ENCODE measurements at places on chromosomes 11 and 22.

DNA sequence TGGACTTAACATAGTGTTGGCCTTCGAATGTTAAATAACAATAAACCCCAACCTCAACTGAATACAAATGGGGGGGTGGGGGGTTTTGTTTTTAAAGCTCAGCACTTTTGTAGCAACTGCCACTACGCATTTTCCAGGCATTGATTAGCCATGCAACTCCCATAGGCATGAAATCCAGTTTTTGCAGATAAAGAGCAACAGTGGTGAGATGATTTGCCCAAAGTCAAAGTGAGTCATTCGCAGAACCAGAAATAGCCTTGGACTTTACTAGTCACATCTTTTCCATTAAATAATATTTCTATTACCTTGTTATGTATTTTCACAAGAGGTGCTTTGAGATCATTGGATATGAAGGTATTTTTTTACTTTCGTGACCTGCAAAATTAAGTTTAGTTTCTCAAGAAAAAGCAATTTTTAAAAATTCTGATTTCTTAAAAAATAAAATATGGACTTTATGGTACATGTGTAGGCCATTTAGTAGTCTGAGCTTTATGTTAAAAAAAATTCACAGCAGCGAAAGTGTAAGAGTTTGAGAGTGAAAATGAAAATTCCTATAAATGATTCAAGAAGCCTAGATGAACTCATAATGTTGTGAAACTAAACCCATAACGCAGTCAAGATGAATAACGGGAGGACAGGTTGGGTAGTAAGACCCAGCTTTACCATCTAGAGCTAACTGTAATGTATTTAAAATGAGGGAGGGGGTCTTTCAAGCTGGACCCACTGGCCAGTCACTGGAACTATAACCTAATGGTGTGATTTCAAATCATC lies 1.9 kb upstream of the PHF21A start:
- DNase-seq = no peak

DNA sequence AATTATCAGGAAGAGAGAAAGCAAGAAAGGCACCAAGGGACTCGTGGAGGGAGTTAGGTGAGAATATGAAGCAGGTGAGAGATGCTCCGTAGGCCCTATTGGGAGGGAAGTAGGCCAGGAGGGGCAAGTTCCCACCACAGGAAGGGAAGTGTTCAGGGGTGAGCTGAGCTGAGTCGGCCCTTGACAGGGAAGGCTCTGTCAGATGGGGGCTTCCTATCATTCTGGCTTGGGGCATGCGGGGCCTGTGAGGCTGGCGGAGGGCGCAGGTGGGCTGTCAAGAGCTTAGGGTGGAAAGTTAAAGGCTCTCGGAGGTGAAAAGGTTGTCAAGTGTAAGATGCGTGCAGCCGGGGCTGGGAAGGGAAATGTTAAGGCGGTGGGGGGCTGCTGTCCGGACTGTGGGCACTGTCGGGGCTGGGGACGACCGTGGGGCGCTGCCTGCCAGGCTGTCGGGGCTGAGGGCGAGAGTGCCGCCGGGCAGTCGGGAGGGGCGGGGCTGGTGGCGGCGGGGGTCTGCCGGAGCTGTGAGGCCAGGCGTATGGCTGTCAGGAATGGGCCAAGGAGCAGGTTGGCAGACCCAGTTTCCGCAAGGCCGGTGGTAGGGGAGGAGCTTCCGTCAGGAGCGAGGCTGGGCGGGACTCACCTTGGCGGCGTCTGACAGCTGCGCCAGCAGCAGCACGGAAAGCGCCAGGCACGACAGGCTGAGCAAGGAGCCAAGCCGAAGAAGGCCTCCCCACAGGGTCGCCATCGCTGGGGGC lies 496 bp downstream of the TMEM9B start:
- DNase-seq = peak; percentile 81

- peak; percentile 44 for DNase-seq
Observed at GRCh38 chr22:37267135-37267587, 15.1 kb upstream of the CYTH4 start.

DNA sequence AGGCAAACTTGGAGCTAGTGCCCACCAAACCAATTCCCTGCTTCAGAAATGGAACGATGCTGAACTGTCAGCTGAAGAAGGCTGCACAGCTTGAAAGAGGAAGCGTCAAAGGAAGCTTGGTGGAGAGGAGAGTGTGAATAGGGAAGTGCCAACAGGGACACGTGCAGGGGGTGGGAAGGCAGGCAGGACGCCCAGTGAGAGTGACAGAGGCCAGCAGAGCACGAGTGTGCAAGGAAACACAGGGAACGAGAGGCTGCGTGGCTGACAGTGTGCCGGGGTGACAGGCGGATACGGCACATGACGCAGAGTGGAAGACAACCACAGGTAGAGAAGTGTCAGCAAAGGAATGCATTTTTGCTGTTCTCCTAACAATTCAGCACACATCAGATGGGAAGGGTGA lies 196.4 kb downstream of the LARGE1 start:
- DNase-seq = no peak

DNA sequence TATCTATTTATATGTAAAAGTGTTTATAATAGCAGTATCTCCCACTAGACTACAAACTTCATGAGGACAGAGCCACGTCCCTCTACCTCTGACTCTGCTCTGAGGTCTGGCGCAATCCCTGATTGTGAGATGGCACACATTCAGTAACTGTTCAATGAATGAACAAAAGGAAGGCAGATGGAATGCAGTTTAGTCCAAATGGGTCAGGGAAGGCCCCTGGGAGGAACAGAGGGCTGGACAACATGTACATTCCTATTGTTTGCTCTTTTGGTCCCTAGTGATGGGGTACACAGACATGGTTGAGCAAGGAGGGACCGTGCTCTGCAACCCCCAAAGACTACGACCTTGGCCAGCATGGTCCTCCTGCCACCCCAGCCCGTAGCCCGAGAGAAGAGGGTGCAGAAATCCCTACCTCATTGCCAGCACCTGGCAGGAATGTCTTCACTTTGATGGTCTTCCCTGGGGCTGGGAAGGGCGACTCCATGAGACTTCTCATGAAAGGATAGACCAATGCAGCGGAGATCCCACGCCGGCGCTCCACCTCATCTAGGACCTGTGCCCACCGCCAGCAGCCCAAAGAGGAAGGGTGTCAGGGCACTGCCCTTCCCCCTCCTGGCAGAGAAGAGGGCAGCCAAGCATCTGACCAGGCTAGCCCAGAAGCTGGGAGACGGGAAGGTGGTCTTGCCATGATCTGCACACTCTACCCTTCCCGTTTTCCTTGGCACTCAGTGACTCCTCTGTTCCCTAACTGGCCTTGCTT lies 24.3 kb downstream of the RPL27A start:
- DNase-seq = no peak

GRCh38 chr11:74559110-74559933 lies 33.1 kb upstream of the POLD3 start:
- no peak for DNase-seq

GRCh38 chr11:103528596-103528995 lies 419.4 kb downstream of the DYNC2H1 start:
- no peak for DNase-seq

DNA sequence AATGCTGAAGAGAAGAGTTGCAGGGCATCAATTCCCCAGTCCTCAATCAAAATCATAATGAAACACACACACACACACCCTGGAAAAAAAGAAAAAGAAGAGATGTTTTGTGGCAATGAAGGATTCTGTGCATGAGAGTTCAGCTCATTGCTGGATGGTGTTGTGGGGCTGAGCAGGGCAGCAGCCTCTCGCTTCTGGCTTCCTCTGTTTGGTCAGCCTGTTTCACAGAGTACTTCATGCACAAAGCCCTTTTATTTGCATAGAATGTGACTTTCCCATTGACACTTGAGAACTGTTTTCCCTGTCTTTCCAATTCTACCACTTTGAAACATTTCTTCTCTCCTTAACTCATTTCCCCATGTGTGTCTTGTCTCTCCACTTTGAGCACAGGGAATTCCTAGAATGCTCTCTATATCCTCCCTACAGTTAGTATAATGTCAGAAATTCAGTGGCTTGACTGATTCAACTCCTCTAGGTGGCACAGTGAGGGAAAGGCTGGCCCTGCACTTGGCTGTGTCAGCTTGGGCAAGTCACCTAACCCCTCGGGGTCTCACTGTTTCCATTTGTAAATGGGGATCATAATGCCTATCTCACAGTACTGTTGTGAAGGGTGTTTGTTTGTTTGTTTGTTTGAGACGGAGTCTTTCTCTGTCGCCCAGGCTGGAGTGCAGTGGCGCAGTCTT lies 25.4 kb upstream of the BSX start:
- DNase-seq = no peak

DNA sequence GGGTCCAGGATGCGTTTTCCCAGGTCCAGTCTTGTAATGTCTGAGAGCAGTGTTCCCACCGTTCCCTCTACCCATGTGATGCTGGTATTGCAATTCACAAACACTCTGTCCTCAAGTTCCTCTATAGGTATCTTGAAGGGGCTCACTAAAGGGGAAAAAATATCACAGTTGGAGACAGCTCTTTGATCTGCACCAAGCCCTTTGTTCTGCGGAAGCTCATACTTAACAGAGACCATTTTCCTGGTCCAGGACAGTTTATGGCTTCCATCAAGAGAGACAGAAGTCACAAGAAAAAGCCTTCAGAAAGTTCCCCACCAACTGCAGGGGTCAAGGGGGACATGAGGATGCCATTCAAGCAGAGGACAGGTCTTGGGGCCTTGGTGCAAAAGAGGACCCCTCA lies 2.1 kb downstream of the CD3D start:
- DNase-seq = no peak

DNA sequence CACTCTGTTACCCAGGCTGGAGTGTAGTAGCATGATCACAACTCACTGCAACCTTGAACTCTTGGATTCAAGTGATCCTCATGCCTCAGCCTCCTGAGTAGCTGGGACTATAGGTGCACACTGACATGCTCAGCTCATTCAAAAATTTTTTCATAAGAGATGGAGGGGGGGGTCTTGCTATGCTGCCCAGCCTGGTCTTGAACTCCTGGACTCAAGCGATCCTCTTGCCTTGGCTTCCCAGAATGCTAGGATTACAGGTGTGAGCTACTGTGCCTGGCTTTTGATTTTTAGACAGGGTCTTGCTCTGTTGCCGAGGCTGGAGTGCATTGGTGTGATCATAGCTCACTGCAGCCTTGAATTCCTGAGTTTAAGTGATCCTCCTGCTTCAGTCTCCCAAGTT lies 14.0 kb downstream of the PRAME start:
- no peak for DNase-seq

- DNase-seq = no peak
Observed at GRCh38 chr22:29339381-29340235, 24.1 kb upstream of the RASL10A start.

- no peak for DNase-seq
Observed at GRCh38 chr22:31995046-31995445, 48.0 kb upstream of the SLC5A1 start.

- DNase-seq = no peak
Observed at GRCh38 chr22:28474330-28474729, 205.3 kb downstream of the TTC28 start.

- DNase-seq = no peak
Observed at GRCh38 chr22:25823276-25823675, 81.3 kb downstream of the MYO18B start.

GRCh38 chr11:12792018-12792417 lies 117.8 kb downstream of the TEAD1 start:
- DNase-seq = no peak

GRCh38 chr11:40602866-40603552 lies 856.4 kb downstream of the LRRC4C start:
- no peak for DNase-seq

GRCh38 chr11:61027141-61027840 lies 55.8 kb downstream of the CD6 start:
- no peak for DNase-seq

- no peak for DNase-seq
Observed at GRCh38 chr22:41078931-41079330, 13.5 kb upstream of the EP300 start.

DNA sequence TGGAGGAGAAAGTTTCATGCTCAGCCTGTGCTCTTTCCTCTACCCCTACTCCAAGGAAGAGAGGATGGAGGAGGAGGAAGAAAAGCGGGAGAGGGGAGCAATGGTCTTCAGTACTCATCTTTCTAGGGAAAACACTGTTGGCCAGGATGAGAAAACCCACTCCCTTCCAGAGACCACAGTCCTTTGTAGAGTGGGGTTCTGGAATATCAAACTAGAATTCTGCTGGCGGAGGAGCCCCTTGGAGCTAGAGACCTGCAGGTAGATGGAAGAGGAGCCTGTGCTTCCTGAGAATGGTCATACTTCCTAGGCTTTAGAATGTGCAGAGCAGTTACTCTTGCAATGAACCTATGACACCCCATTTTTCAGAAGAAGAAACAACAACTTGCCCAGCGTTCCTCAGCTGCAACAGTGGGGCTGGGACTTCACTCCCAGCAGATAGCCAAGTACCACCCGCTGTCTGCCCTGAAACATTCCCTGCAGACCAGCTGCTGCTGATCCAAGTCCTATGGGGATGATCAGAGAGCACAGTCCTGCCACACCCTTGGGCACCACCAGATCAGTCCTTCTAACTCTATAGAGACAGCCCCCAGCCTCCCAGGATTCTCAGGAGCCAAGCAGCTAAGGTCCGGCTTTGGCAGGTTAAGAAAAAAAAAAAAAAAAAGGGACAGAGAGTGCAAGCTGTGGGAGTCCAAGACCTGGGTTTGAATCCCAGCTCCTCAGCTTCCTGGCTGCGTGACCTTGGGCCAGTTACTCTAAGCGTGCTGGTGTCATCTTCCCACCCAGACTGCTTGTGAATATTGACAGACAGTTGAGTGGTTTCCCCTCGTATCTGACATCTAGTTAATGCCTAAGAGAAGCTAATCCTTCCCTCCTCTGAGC lies 664 bp downstream of the PTGDR2 start:
- no peak for DNase-seq

- DNase-seq = no peak
Observed at GRCh38 chr11:5846701-5847100, 5.0 kb upstream of the OR52E6 start.

DNA sequence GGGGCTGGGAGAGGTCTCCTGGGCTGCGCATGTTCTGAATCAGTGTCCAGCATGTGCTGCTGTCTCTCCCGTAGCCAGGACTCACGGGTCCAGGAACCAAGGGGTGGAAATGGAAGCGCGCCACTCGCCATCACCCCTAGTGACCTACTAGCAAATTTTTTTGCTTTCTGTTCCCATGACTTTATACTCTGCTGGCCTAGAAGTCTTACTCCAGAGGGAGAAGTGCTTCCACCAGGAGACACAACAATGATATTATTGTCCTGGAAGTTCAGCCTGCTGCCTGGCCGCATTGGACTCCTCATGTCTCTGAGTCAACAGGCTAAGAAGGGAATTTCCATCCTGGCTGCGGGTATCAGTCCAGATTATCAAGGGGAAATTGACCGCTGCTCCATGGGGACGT lies 729.7 kb downstream of the BRD1 start:
- DNase-seq = no peak

DNA sequence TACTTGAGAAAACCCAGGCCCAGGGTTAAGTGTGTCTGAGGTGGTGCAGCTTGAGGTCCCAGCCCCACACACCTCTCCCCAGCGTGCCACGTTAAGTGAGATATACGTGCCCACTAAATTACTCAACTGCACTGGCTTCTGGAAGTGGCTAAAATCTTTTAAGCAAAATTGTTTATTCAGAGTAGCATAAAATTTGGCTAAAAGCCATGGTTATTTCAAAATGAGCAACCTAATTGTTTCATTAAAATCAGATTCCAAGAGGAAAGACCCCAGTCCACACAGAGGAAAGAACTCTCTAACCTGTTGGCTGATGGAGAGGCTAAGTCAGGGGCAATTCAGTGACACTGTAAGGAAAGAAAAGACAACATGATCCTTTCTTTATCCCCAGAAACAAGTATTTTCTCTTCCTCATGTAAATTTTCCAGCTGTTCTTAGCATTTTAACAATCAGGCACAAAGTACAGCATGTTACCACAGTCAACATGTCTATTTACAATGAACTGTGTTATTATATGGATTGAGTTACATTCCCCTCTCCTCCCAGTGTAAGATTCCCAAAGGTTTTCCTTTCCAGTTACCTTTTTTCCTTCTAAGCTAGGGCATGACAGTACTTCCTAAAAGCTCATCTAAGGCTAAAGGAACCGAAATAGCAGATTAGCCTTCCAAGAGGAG lies 26.6 kb downstream of the NUP50 start:
- no peak for DNase-seq
